ENCODE measurements at places on chromosomes 3 and 15. TPM values are rescaled to one million over a fixed set of nuclear protein-coding genes. Genes with fewer than 3 reads are reported as not detected.
A peak's percentile ranks its signal among the peaks of the same experiment; 100 is the strongest.

DNA sequence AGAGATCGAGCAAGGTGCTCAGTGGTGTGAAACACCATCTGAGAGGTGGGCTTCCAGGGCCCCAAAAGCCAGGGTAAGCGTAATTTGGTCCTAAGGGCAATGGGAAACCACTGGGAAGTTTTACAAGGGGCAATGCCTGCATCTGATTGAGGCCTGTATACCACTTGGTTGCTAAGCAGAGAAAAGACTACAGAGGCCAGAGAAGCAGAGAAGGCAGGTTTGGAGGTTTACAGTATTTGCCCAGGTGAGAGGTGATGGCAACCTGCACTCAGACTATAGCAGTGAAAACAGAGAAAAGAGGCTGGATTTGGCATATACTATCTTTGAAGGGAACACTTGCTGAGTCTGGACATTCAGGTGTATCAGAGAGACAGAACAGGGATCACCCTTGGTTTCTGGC, 133.5 kb upstream of the FAM3D start:
- H3K4me1 ChIP-seq = no peaks in the 10 kb centered on the region
- DNase-seq = no peak

GRCh38 chr3:61493339-61493738, 68.0 kb upstream of the PTPRG start:
- no peaks in the 10 kb centered on the region for H3K36me3 ChIP-seq
- H3K27ac ChIP-seq = no peak overlapping the region
- no peak overlapping the region for H3K4me3 ChIP-seq
- H3K4me1 ChIP-seq = no peaks in the 10 kb centered on the region

GRCh38 chr15:85331655-85332285, 48.6 kb upstream of the AKAP13 start:
- no peaks in the 10 kb centered on the region for H3K4me1 ChIP-seq
- no peak for DNase-seq

GRCh38 chr3:39106281-39106811, 1.1 kb downstream of the GORASP1 start:
- no peaks in the 10 kb centered on the region for H3K4me1 ChIP-seq
- no peak for DNase-seq
- H3K4me3 ChIP-seq = peak overlapping the region; percentile 71
- H3K27me3 ChIP-seq = no peaks in the 10 kb centered on the region

DNA sequence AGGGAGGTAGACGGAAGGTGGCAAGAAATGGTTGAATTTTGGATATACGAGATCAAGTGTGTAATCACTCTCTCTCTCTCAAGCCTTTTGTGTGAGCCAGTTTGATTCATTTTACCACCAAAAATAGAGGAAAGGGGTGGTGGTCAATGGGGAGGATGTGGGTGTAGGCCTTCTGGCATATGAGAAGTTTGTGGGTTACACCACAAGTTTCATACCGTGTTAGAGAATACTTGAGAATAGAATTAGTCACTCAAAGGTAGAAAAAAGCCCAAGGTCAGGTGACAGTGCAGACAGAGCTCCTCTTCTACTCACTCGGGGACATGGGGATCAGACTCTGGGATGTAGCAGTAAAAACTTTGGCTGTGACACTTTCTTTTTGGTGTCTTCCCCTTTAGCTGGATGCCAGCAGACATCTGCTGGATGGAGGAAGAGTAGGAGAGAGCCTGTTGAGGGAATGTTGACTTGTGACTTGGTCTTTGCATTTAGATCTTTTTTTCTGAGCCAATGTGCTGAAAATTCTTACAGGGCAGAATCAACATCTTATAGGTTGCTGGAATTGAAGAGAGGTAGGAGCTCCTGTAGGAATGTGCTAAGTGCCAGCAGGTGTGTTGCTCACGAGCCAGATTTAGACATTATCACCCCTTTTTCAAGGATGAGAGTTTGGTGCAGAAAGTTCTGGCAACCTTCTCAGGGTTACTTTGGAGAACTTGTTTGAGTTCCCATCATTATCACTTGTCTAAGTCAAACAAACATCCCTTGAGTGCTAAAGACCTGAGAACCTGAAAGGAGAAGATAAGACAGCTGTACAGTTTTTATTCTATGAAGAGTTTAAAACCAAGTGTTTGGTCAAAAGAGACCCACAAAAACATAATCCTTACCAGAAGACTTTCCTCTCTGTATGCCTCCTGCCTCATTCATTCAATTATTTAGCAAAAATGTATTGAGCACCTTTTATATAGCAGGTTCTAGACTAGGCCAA, 43.9 kb upstream of the RYK start:
- no peaks in the 10 kb centered on the region for H3K4me1 ChIP-seq
- no peak overlapping the region for H3K4me3 ChIP-seq
- DNase-seq = no peak
- H3K27ac ChIP-seq = no peak overlapping the region

GRCh38 chr3:49901366-49902339, 2.0 kb downstream of the MST1R start:
- DNase-seq = no peak
- H3K27ac ChIP-seq = no peak overlapping the region
- H3K27me3 ChIP-seq = no peaks in the 10 kb centered on the region

DNA sequence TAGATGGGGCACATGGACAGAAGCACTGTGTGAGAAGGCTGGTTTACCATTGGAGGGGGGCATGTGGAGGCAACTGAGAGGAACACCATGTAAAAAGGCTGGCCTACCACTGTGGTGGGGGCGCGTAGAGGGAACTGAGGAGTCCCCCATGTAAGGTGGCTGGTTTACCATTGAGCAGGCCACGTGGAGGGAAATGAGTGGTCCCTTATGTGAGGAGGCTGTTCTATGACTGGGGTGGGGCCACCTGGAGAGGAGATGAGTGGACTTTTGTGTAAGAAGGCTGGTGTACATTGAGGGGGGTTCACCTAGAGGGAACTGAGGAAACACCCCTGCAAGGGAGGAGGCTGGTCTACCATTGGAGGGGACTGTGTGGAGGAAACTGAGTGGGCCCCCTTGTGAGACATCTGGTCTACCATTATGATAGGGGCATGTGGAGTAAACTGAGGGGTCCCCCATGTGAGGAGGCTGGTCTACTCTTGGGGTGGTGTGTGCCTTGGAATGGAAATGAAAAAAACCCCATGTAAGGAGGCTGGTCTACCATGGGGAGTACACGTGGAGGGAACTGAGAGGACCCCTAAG, 156.9 kb downstream of the FBLN2 start:
- no peak overlapping the region for H3K4me3 ChIP-seq
- no peaks in the 10 kb centered on the region for H3K36me3 ChIP-seq
- no peaks in the 10 kb centered on the region for H3K4me1 ChIP-seq
- no peaks in the 10 kb centered on the region for H3K27me3 ChIP-seq
- DNase-seq = peak; percentile 34

DNA sequence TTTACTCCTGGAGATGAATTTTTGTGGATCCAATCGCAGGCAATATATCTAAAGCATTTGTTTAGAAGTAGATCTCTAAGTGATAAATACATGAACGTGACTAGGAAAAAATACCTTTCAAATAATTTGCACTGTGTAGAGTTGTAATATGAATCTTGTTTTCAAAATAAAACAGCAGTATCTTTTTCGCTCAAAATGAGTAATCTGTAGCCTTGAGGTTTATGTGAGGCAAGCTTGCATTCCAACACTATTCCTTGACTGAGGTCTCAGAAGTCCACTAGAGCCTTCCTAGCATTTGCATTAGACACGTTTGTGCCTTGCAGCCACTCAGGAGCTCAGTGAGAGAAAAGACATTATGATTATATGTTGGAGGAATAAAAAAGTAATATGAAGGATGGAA, 138.3 kb upstream of the ROBO1 start:
- no peak for DNase-seq
- no peak overlapping the region for H3K4me3 ChIP-seq
- no peaks in the 10 kb centered on the region for H3K27me3 ChIP-seq
- H3K27ac ChIP-seq = no peak overlapping the region
- no peaks in the 10 kb centered on the region for H3K36me3 ChIP-seq
- H3K4me1 ChIP-seq = no peaks in the 10 kb centered on the region

GRCh38 chr3:99532246-99532645, 106.1 kb upstream of the COL8A1 start:
- H3K4me1 ChIP-seq = no peaks in the 10 kb centered on the region
- no peak overlapping the region for H3K27ac ChIP-seq
- no peak for DNase-seq
- H3K27me3 ChIP-seq = no peaks in the 10 kb centered on the region
- H3K4me3 ChIP-seq = no peak overlapping the region

DNA sequence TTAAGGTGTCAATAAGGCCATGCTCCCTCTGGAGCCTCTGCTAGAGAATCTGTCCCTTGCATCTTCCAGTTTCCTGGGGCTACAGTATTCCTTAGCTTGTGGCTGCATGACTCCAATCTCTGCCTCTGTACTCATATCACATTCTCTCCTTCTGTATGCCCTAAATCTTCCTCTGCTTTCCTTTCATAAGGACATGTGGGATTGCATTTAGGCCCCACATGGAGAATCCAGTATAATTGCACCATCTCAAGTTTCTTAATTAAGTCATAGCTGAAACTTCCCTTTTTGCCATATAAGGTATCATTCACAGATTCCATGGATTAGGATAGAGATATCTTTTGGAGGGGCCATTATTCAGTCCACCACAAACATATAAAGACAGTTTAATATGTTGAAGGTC, 409.8 kb upstream of the TMCO5A start:
- no peak overlapping the region for H3K27ac ChIP-seq
- H3K27me3 ChIP-seq = no peaks in the 10 kb centered on the region
- no peak overlapping the region for H3K4me3 ChIP-seq
- no peaks in the 10 kb centered on the region for H3K36me3 ChIP-seq
- DNase-seq = no peak

DNA sequence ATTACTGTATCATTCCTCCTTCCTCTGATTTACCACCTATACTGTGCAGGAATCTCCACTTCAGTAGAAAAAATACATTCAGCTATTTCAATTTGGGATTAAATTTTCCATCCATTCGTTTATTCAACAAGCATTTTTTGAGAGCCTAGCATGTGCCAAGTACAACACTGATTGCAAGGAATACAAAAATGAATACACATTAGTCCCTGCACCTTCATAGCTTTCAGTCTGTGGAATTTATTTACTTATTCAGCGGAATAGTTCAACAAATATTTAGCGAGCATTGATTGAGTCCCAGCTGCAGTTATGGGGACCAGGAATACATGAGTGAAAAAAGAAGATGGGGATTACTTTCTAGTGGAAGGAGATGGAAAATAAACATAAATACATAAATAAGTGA, 606.8 kb upstream of the TBL1XR1 start:
- peaks cover 1% of the 10 kb centered on the region for H3K4me1 ChIP-seq
- H3K4me3 ChIP-seq = no peak overlapping the region
- H3K27ac ChIP-seq = no peak overlapping the region
- no peaks in the 10 kb centered on the region for H3K36me3 ChIP-seq
- H3K27me3 ChIP-seq = no peaks in the 10 kb centered on the region
- no peak for DNase-seq

GRCh38 chr15:73782344-73782959, 29.3 kb upstream of the INSYN1 start:
- H3K4me3 ChIP-seq = no peak overlapping the region
- H3K4me1 ChIP-seq = no peaks in the 10 kb centered on the region
- H3K36me3 ChIP-seq = no peaks in the 10 kb centered on the region
- no peak for DNase-seq
- no peaks in the 10 kb centered on the region for H3K27me3 ChIP-seq
- no peak overlapping the region for H3K27ac ChIP-seq

The DTWD1 gene
- 30.0 TPM for total RNA-seq

The ARL14 gene
- total RNA-seq = not detected

DNA sequence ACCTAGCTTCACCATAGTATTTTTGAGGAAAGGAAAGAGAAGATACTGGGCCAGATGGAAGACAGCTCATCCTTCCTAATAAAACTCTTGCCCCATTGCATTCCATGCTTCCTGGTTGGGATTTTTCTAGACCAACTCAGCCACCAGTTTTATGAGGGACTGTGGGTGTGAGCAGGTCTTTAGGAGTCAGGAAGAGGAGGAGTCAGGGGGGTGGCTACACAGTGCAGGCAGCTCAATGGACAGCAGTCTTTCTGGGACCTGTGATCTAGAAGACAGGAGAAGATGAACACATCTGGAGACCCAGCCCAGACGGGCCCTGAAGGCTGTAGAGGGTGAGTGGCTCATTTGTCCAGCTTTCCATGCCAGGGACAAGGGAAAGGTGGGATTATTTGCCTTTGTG, at the start of gene NOX5:
Gene NOX5, plus strand, starts transcription at position 242 of the 400 bp plus-strand sequence. Its CDS starts 41 bp downstream, at position 283.
- no peak for DNase-seq
- H3K4me1 ChIP-seq = no peaks in the 10 kb centered on the region
- H3K4me3 ChIP-seq = no peak within 1 kb of the TSS
- no peaks in the 10 kb centered on the region for H3K27me3 ChIP-seq
- H3K27ac ChIP-seq = no peak within 1 kb of the TSS

The PBRM1 gene
- 73.8 TPM for total RNA-seq

- no peaks in the 10 kb centered on the region for H3K4me1 ChIP-seq
- H3K27me3 ChIP-seq = no peaks in the 10 kb centered on the region
- H3K27ac ChIP-seq = no peak overlapping the region
- no peak overlapping the region for H3K4me3 ChIP-seq
- DNase-seq = no peak
- H3K36me3 ChIP-seq = no peaks in the 10 kb centered on the region
These were observed 127.9 kb downstream of the MITF start for GRCh38 chr3:69866988-69867720.

- H3K4me1 ChIP-seq = no peaks in the 10 kb centered on the region
- H3K27me3 ChIP-seq = no peaks in the 10 kb centered on the region
These were observed 98.8 kb downstream of the XXYLT1 start for GRCh38 chr3:195172039-195172684.

DNA sequence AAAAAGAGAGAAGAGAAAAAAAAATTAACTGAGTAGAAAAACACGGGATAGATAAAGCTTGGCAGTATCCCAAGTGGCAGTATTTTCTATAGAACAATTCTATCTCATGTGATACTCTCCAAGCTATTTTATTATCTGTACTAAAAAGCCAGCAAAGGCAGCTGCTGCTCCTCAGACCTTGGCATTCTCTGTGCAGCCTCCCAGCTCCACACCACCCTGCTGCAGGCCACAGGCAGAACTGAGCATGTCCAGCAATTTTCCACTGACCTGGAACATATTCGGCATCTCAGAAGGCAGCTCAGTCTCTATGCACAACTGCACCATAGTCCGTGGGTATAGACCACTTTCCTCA, 1161.4 kb downstream of the IGSF11 start:
- no peaks in the 10 kb centered on the region for H3K36me3 ChIP-seq
- H3K4me3 ChIP-seq = no peak overlapping the region

The ARNT2 gene
- 7.5 TPM for total RNA-seq

DNA sequence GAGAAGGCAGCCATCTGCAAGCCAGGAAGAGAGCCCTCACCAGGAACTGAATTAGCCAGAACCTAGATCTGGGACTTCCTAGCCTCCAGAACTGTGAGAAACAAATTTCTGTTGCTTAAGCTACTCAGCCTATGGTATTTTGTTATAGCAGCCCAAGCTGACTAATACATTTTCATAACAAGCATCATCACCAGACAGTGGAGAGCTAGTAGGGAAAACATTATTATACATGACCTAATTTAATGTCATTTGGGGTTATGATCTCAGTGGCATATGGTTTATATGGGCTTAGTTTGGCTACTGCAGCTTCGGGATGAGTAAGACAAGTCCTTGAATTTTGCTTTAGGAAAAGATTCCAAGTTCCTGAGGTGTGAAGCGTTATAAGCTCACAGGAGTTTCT, 35.6 kb downstream of the LNP1 start:
- H3K27me3 ChIP-seq = no peaks in the 10 kb centered on the region
- H3K4me3 ChIP-seq = no peak overlapping the region
- no peaks in the 10 kb centered on the region for H3K4me1 ChIP-seq
- DNase-seq = no peak
